ENCODE measurements at places on chromosomes 7 and 10. TPM values are rescaled to one million over a fixed set of nuclear protein-coding genes. Genes with fewer than 3 reads are reported as not detected.

The GATA3 gene
- 23.5 TPM for total RNA-seq

The GNAT3 gene
- total RNA-seq = not detected

- peak overlapping the region; percentile 90 for H3K4me3 ChIP-seq
- H3K36me3 ChIP-seq = peaks cover 28% of the 10 kb centered on the region
- H3K4me1 ChIP-seq = peaks cover 38% of the 10 kb centered on the region
- H3K27ac ChIP-seq = peak overlapping the region; percentile 91
Measured at GRCh38 chr7:129434675-129435318, 565 bp downstream of the STRIP2 start.

DNA sequence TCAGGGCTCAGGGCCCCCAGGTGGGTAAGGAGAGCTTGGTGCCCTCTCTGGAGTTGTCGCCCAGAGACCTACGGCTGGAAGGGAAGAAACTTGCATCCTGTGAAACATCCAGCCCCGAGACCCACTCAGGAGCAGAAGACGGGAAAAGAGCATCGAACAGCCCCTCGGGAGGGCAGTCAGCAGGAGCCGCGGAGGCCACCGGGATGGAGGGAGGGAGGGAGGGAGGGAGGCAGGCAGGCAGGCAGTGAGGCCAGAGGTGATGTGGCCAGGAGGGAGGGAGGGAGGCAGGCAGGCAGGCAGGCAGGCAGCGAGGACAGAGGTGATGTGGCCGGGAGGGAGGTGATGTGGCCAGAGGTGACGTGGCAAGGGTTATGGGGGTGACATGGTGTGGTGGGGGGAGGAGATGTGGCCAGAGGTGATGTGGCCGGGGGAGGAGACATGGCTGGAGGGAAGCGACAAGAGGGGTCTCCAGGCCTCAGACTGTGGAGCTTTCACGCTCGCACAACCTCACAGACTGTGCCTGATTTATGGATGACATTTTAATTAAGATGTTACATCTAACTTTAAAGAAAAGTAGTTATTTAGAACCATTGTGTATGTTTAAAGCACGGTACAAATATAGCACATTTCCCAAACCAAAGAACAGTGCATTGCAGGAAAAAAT lies 141.1 kb downstream of the DIP2C start:
- no peaks in the 10 kb centered on the region for H3K4me1 ChIP-seq
- H3K27me3 ChIP-seq = peaks cover 15% of the 10 kb centered on the region
- no peak overlapping the region for H3K27ac ChIP-seq
- H3K36me3 ChIP-seq = no peaks in the 10 kb centered on the region

The SPDYE9 gene
- not detected for total RNA-seq

DNA sequence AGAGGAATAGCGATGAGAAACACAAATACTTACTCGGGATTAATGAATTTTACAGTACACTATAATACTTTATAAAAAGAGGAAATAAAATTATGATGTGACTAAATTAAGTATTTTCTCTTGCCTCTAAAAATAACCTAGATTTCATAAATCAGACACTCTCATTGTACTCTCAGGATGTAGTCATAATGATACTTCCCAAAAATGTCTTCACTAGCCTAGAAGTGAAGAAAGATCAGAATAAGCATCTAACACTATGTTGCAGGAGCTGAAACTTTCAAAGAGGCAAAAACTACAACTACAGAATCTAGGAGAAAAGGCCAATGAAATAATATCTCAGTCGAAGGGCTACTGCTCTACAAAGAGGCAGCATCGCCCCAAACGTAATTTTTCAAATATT lies 49.4 kb downstream of the DNAJC1 start:
- H3K4me1 ChIP-seq = peaks cover 7% of the 10 kb centered on the region
- H3K27me3 ChIP-seq = no peaks in the 10 kb centered on the region
- no peak overlapping the region for H3K27ac ChIP-seq
- H3K36me3 ChIP-seq = no peaks in the 10 kb centered on the region
- no peak overlapping the region for H3K4me3 ChIP-seq

GRCh38 chr7:2440608-2441245 lies 35.5 kb downstream of the GRIFIN start:
- H3K36me3 ChIP-seq = no peaks in the 10 kb centered on the region
- no peak overlapping the region for H3K4me3 ChIP-seq
- no peak for DNase-seq
- no peaks in the 10 kb centered on the region for H3K4me1 ChIP-seq
- H3K27ac ChIP-seq = no peak overlapping the region

DNA sequence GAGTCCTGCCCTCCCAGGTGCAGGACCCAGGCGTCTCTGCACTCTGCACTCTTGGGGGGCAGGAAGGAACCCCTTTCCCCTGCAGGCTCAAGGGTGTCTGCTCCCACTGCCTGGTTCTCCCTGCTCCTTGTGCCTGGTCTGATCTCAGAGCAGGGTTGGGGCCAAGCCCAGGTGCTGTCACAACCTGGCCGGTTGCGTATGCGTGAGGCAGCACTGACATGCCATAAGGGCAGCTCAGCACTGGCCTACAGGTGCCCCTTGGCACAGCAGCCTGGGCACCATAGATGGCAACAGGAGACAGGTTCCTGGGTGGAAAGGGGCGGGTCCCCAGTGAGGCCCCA lies 33.2 kb downstream of the DKK1 start:
- no peaks in the 10 kb centered on the region for H3K36me3 ChIP-seq
- no peak overlapping the region for H3K4me3 ChIP-seq
- H3K27me3 ChIP-seq = no peaks in the 10 kb centered on the region
